Kidney (tissue), 22 donors: ENCODE measurements at places on chromosomes 11 and 22.
A peak's percentile ranks its signal among the peaks of the same experiment; 100 is the strongest.

DNA sequence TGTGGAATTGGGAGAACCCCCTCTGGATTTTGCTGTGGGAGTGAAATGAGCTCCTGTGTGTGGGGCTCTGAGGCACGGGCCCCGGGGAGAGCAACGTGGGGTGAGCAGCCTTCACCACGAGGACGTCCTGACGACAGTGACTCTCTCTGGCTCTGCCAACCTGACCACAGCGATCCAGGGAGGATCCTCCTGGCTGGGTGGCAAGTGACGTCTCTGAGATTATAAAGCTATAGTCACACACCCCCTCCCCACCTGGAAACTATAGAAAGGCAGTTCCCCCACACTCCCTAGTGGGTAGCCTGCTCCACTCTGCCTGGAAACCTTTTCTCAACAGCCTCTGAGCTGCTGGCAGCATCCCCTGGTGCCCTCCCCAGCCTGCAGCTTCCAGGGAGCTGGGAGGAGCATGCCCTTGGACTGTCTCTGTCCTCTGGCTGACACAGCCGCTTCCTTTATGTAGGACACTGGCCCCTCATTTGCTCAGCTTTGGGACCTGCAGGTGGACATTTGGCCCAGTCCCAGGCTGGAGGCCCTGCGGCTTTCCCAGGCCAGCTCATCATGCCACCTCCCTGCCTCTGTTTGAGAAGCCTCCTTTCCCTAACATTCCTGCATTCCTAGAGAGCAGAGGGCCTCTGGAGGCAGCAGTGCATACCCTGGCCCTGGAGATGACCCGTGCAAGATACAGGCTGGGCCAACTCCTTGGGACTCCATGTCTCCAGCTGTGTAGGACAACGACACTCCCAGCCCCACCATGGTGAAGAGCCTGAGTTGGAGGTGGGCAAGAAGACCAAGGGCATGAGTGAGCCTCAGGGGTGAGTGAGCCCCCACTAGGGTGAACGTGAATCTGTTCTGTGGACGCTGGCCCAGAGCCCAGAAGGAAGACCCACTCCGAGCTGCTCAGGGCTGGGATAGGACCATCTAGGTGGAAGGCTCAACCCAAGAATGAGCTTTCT lies 314.0 kb downstream of the NTM start:
- peak; percentile 41 for DNase-seq

GRCh38 chr22:43821606-43822425 lies 9.7 kb upstream of the EFCAB6 start:
- no peak for DNase-seq

GRCh38 chr11:129530154-129530895 lies 154.7 kb downstream of the BARX2 start:
- DNase-seq: no peak

- DNase-seq: no peak
These were observed 18.3 kb downstream of the ATG16L2 start for GRCh38 chr11:72832301-72833082.

DNA sequence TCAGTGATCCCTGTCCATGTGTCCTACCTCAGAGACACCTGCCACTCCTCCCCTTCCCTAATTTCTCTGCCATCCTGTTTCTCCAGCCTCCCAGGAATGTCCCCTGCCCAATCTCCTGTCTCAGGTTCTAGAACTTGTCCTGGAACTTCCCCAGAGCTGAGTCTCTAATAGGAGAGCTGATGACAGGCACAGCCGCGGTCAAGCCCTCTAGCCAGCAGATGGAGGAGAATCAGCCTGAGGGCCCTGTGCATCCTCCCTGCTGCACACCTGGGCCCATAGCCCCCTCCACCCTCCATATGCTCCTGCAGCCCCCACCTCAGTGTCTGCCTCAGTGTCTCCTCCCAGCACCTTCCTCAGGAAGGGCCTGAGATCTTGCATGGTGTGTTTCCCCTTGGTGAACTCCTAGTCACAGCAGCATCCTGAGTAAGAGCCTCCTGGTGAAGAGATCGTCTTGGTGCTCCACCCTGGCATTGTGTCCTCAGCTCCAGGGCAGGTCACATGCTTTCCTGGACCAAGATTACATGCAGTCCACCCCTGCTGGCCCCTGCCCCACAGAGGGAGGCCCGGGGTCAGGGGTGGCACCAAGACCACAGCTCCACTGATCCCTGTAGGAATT lies 43.9 kb upstream of the VPREB1 start:
- DNase-seq: no peak

DNA sequence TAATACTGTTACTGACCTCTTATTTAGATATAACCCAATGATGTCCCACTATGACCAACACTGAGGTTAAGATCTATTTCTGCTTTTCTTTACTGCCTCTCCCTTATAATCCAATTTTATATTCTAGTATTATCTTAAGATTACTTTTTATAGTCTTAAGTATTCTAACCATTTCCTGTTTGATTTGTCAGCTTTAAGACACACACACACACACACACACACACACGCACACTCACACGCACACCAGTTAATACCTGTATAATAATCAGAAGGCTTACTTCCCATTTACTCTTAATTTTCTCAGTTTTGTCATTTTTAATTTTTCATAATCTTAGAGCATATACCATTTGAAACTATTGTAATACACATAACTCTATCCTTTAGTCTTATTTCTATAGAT lies 226.0 kb upstream of the C11orf87 start:
- DNase-seq: no peak

DNA sequence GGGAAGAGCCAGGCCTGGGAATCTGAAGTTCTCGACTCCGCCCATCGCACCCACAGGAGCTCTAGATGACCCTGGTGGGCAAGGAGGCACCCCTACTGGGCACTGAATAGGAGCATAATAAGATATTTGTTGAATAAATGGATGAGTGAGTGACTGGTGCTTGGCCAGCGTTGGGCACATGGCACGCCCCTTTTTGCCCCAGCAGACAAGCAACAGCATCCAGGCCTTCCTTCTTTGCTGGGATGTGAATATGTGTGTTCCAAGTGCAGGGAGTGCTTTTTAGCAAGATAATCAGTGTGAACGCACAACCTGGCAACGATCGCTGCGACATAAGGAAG lies 443 bp upstream of the CELF1 start:
- DNase-seq: no peak

DNA sequence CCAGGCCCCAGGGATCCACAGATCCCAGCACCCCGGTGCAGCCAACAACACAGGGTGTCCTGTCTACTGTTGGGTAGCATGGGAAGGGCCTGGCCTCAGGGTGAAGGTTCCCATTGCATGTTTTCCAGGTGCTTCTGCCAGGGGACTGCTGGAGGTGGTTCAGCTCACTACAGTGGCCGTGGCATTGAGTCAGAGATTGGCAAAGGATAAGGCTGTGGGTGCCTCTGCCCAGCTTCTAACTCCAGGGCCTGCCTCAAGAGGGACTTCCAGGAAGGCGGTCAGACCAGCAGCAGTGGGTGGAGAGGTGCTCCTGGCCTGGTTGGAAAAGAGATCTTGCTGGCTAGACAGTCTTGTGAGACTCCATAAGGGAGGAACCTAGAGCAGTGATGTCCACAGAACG lies 20.9 kb downstream of the CSNK1E start:
- no peak for DNase-seq

DNA sequence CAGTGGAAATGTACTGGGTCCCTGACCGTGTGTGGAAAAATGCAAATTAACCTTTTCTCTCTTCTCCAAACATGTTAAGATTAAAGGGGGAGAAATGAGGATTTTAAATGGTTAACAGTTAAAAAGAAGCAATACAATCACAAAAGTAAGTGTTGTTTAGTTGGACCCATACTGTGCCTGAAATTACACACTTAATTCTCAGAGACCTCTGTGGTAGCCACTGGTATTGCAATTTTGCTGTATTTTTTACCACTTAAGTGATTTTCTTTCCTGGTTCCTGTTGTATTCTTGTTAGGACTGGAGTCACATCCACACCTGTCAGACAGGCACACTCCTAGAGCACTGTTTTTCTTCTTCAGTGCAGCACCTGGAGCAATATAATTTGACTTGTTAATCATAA lies 179.6 kb upstream of the PDGFD start:
- no peak for DNase-seq

GRCh38 chr22:41898645-41899044 lies 16.2 kb downstream of the SHISA8 start:
- DNase-seq: no peak

GRCh38 chr11:117855186-117855845 lies 21.1 kb downstream of the FXYD6 start:
- DNase-seq: no peak

GRCh38 chr22:46058091-46058420 lies 81.1 kb upstream of the WNT7B start:
- DNase-seq: no peak

DNA sequence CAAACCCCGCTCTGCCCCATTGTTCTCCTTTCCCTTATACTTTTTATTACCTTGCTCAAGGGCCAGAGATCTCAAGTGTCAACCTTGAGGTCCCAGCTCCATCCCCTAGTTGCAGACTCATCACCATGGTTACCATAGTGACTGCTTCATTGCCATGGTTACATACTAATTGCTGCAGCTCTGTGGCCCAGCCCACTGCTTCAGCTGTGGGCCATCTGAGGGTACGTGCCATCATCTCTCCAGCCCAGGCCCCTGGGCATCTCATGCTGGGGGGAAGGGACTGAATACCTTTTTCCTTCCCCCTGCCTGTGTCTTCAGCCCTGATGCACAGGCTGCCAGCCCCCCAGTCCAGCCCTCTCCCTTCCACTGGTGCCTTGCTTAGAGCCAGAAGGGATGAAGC lies 22.2 kb downstream of the TREH start:
- DNase-seq: no peak
